GM03348 (cell line): ENCODE measurements at places on chromosomes 12 and 14.

- no peak for DNase-seq
Observed at GRCh38 chr14:63991833-63992232, 139.0 kb downstream of the SYNE2 start.

GRCh38 chr12:2267703-2268470 lies 215.1 kb downstream of the CACNA1C start:
- peak; percentile 87 for DNase-seq

DNA sequence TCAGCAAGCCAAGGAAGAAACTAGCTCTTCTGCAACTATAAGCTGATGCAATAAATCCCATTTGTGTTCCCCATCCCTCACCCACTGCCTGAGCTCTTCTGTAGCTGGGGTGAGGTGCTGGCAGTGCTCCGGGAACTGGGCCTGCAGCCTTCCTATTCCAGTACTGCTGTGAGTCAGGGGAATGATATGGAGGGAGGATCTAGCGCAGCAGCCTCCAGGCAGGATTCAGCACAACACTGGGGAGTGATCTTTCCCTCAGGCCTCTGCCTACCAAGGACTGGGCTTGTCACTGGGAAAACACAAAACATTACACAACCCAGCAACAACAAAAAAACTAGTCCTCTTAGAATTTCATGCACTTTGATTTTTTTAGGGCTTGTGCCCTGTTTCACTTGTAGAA lies 58.7 kb downstream of the ST8SIA1 start:
- DNase-seq: peak; percentile 90

DNA sequence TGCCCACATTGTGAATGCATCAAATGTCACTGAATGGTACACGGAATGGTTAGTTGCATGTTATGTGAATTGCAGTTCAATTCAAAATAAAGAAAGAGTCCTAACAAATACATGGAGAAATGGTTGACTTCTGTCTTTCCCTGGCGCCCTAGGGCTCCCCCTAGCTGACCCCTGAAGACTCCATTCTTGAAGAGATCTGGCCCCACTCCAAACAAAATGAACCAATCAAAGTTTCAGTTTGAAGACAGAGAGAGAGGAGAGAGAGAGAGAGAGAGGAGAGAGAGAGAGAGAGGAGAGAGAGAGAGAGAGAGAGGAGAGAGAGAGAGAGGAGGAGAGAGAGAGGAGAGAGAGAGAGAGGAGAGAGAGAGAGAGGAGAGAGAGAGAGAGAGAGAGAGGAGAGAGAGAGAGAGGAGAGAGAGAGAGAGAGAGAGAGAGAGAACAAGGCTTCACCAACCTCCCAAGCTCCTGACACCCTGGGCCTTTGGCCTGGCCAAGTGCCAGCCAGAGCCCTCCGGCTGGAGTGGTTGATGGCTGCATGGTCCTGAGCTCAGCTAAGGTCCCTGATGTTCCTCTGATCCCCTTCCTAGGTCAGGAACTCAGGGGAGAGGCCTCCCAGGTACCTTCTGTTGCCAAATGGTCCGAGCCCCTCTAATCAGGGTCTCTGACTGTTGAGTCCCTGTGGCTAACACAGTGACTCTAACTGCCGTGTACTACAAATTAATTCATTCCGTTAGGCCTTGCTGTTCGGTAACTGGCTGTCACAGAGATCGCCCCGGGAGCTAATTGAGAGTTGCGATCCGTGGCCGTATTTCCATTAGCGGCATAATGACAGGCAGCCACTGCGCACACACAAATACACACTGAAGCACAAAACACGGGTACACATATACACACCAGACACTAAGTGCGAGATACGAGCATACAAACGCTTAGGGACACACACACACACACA lies 188.8 kb downstream of the ESRRB start:
- DNase-seq: no peak

DNA sequence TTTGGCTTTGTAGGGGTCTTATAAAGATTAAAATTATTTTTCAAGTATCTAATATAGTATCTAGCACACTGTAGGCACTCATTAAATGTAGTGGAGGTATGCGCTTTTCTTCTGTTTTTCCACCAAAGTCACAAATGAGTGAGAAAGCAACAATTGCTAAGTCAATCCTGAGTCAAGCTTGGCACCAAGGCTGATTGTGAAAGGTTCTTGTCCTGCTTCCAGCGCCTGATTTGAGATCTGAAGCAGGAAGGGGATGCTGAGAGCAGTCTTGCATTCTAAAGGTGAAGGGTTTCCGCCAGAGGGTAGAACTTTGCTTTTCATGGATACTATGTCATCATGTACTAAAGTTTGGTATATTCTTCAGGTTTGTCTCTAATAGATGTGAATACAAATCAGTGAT lies 64.9 kb upstream of the DAAM1 start:
- peak; percentile 39 for DNase-seq

DNA sequence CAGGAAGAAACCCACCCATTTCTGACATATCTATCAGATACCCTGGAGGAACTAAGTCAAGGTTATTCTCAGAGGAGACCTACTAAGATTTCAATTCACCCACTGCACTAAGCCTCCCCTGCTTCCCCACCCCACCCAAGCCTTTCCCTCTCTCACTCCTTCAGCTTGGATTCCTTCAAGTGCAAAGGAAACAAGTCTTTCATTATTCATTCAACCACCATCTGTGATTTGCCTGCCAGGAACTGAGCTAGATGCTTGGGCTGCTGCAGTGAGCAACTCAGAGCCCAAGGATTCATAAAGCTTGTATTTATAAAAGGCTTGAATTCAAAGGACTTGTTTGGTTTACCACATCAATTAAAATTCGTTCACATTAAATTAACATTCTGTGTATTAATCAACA lies 161.3 kb downstream of the GXYLT1 start:
- no peak for DNase-seq

GRCh38 chr12:57837864-57838562 lies 8.5 kb downstream of the CTDSP2 start:
- DNase-seq: peak; percentile 64

- DNase-seq: no peak
Observed at GRCh38 chr14:76656592-76656991, 104.7 kb upstream of the VASH1 start.

- no peak for DNase-seq
Observed at GRCh38 chr12:117063162-117063911, 35.9 kb downstream of the TESC start.

GRCh38 chr12:27644158-27644845 lies 51.9 kb upstream of the REP15 start:
- DNase-seq: no peak

GRCh38 chr12:91105807-91106206 lies 5.5 kb downstream of the LUM start:
- DNase-seq: no peak

DNA sequence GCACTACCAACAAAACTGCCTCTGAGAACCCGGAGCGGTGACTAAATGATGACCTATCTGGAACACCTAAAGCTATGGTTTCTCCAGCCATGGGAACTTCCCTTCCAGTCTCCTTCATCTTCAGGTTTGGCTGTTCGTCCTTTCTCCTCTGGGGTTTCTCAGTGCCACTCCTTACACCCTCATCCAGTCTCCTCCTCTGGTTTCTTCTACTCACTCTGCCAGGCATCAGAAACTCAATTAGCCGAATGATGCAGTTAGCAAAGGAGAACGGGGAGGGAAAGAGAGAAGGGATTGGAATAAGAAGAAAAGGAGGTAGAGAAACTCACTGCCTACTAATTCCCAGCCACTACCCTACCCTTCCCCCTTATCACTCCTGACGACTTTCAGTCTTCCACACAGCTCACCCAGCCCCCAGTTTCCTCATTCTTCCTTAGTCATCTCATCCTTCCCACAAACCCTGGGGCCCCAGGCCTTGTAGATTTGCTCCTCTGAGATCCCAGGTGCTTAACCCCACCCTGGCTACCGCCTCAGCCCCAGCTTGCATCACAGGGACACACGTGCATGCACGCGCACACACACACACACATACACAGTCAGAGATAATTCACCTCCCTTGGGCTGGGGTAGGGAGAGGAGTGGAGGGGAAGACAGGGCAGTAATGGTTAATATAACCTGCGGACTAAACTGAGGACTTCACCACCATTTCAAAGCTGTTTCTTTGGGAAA lies 13.0 kb downstream of the FGD6 start:
- peak; percentile 56 for DNase-seq

GRCh38 chr12:91357381-91357780 lies 174.8 kb upstream of the DCN start:
- no peak for DNase-seq

GRCh38 chr12:116064493-116064892 lies 213.0 kb downstream of the MED13L start:
- DNase-seq: no peak

- no peak for DNase-seq
Observed at GRCh38 chr12:112901271-112901670, 5.5 kb upstream of the OAS1 start.

DNA sequence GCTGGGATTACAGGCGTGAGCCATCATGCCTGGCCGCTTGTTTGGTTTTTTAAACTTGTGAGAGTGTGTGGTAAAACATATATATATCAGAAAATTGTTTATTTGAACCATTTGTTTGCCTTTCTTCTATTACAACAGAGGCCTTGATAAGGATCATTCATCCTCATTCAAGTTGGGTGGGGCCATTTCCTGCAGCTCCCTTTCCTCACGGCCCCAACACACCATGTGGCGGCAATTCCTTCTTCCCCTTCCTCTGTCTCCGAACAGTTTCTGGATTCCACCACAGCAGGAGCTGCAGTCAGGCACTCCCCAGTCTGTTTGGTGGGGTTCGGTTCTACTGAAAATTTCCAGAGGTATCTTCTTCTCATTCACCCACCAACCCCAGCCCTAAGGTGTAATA lies 42.0 kb upstream of the RASSF3 start:
- DNase-seq: no peak

GRCh38 chr14:69580009-69580577 lies 5.4 kb upstream of the CCDC177 start:
- DNase-seq: peak; percentile 59

- DNase-seq: no peak
Observed at GRCh38 chr12:26466726-26467125, 271.4 kb downstream of the SSPN start.

DNA sequence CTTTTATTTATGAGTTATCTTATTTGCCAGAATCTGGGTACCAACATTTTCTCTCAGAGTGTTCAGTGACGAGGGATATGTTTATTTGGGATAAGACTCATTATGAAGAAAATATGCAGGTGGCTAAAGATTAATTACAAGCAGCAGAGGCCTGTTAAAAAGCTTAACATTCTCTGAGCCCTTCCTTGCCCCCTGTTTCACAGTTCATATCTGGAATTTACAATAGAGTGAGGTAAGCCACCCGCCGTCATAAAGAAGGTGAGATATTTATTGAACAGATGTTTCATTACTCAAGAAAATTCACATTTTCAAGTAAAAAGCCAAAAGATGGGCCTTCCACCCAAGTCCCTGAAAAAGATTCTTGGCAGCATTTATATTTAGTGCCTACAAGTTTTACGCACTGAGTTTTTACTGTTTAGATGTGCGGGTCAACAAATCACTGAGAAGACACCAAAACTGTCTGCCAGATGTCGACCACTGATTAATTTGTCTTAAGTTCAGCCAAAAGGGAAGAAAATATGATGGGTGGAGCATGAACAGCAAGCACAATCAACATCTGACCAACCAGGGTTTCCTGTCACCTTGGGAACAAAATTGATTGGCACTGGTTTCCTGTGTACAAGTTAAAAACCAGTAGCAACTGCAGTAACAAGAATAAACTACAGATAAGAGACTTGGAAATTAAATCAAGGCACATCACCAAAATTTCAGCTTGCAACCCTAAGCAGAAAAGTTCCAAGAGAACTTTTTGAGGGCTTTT lies 85.5 kb upstream of the PTPRB start:
- no peak for DNase-seq

- no peak for DNase-seq
Observed at GRCh38 chr14:33602396-33602795, 348.5 kb downstream of the EGLN3 start.

GRCh38 chr14:30482276-30482675 lies 76.7 kb upstream of the G2E3 start:
- no peak for DNase-seq

- DNase-seq: peak; percentile 42
Observed at GRCh38 chr14:56100556-56100955, 17.7 kb upstream of the PELI2 start.

DNA sequence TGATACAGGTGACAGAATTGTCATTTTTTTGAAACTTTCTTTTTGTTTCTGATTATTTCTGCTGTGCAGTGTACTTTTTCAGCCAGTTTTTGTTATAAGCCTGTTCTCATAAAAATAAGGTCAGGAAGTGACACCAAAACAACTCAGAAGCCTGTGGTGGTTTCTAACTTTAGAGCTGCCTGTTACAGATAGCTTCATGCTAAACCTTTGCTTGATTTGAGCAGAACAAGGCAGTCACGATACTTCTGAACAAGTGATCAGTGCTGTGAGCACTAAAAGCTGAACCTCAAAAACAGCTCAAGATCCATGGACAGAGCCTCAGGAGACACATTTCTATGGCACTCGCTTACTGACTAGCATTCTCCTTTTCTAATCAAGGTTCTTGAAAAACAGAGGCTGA lies 82.0 kb downstream of the PRKCH start:
- no peak for DNase-seq

DNA sequence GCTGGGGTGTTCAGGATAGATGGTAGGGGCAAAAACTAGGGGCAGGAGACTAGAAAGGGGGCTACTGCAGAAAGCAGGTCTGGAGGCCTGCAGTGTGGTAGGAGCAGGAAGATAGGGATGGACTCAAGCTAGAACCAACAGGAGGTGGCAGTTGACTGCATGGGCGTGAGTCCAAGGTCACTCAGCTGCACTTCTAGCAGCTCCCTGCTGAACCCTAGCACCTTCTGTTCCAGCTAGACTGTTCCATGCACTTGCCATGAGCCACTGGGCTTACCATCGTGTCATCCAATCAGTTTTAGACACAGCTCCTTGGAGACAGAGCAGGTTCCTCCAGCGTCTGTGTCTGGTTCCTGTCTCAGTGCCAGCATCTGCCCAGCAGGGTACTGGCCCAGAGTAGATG lies 11.3 kb upstream of the KRT8 start:
- no peak for DNase-seq

GRCh38 chr12:92756898-92757596 lies 54.3 kb downstream of the PLEKHG7 start:
- DNase-seq: no peak

GRCh38 chr14:89957791-89958190 lies 2.1 kb downstream of the TDP1 start:
- DNase-seq: no peak

DNA sequence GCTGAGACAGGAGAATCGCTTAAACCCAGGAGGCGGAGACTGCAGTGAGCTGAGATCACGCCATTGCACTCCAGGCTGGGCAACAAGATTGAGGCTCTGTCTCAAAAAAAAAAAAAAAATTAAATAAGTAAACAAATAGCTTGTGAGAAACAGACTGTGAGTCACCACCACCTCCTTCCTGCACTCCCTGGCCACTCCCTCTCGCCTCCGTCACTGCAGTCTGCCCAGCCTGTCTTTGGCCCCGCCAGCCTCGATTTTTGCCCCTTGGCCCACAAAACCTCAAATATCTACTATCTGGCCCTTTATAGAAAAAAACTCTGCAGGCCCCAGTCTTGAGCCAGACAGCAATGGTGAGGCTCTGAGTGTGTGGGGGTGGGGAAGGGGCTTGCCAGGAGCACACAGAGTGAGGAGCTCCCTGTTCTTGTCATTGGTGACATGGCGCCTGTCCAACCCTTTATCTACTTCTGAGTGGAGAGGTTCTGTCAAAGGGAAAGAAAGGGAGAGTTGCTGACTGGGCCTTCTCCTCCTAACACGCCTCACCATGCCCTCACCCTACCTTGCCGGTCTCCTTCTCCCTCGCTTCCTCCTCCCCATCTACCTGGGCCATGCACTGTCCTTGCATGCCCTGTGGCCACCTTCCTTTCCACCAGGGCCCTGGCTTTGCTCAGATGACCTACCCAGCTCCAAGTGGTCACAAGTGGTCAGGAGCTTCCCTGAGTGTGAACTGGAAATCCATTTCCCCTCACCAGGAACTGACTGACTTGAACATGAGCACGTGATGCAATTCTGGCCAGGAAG lies 22.1 kb downstream of the LGMN start:
- peak; percentile 89 for DNase-seq

- DNase-seq: peak; percentile 92
Observed at GRCh38 chr12:47881826-47882427, 22.9 kb downstream of the VDR start.
